H9 (cell line): ENCODE measurements at places on chromosomes 5 and 9. TPM values are rescaled to one million over a fixed set of nuclear protein-coding genes. Genes with fewer than 3 reads are reported as not detected.

Gene FANCC
- total RNA-seq, result 11.6 and 14.6 TPM in 2 replicates

- no peak for DNase-seq
Observed at GRCh38 chr9:112086627-112087026, 88.5 kb downstream of the SUSD1 start.

GRCh38 chr5:146779211-146779869 is 99.2 kb downstream of the PPP2R2B start:
- DNase-seq, result no peak

DNA sequence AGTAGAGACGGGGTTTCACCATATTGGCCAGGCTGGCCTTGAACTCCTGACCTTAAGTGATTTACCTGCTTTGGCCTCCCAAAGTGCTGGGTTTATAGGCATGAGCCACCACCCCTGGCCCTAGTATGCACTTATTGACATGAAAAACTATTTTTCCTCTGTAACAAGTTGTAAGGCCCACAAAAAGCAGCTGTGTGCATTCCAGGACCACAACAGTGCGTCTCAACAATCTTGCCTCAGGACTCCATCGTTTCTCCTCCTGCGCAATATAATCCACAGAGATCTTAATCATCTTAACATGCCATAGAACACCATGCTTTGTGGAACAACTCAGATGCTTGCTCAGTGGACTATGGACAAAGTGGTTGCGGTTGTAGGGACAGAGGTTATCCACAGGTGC is 10.2 kb downstream of the OR2V1 start:
- DNase-seq, result no peak

DNA sequence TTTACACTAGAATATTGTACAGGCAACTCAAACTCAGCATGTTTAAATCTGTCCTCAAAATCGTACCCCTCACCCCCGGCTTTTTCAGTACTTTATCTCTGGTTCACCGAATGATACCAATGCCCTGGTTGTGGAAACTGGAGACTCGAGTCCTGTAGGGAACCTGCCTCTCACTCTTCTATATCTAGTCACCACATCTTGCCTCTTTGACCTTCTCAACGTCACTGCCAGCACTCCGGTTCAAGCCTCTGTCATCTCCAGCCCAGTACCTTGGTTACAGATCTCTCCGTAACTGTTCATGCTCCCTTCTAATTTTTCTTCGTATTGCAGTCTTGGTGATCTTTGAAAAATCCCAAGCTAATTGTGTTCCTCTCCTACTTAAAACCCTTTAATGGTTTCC is 6.7 kb downstream of the SLC44A1 start:
- DNase-seq, result no peak

DNA sequence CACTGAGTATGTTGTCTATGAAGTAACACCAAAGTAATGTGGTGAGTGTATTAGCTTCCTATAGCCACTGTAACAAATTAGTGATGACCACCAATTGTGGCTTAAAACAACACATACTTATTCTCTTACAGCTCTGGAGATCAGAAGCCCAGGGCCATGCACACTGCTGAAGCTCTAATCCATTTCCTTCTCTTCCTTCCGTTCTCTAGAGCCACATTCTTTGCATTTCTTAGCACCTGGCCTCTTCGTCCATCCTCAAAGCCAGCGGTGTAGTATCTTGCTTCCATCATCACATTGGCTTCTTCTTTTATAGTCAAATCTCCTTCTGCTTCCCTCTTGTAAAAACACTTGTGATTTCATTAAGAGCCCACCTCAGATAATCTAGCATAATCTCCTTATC is 230.3 kb upstream of the RFX3 start:
- no peak for DNase-seq

- DNase-seq, result no peak
Observed at GRCh38 chr9:13718539-13718938, 439.0 kb upstream of the MPDZ start.

- DNase-seq, result no peak
Observed at GRCh38 chr9:112868461-112868860, 22.2 kb downstream of the SLC46A2 start.

DNA sequence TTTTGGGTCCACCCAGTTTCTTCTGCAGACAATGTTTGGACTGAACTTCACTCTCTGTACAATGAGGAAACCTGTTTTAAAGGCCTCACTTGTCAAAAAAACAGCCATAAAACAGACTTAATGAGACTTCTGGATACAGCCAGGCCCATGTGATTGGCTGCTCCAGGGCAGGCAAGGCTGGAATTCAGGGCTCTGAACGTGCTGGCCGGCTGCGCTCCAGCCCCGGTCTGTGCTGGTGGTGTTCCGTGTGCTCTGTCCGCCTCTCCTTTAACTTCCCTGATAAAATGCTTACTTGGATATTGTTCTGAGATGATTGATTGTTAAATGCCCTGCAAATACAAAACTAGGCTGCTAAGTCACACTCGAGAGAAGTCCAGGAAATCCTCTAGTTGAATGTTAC is 131.2 kb upstream of the KLF4 start:
- DNase-seq, result no peak

DNA sequence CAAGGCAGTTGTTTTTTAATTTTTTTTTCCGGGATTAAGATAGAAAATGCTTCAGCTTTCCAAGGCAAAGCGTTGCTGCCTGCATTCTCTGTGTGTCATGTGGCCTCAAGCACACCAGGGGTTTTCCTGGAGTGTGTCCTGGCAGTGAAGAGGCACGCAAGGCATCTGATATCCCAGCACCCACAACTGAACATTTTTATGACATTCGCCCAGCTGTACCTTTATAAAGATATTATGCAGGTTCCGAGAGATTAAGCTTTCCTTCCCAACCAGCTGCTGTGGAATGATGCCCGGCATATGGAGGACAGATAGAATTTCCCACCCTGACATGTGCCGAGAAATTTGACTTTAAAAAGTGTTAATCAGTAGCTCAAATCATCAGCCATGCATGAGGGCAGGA is 205.6 kb downstream of the GADD45G start:
- DNase-seq, result no peak
